ENCODE measurements at places on chromosomes 16 and 17.

DNA sequence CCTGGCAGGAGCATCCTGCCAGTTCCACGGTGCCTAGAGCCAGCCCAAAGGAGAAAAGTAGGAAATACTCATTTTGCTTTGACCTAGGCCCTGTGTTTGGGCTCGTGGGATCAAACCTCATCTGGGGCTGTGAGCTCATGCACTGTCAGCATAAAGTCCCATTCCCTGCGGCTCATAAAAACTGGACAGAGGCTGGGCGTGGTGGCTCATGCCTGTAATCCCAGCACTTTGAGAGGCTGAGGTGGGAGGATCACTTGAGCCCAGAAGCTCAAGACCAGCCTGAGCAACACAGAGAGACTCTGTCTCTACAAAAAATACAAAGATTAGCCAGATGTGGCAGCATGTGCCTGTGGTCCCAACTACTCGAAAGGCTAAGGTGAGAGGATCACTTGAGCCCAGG, 17.9 kb downstream of the ATP6V0D1 start:
- DNase-seq, result no peak

DNA sequence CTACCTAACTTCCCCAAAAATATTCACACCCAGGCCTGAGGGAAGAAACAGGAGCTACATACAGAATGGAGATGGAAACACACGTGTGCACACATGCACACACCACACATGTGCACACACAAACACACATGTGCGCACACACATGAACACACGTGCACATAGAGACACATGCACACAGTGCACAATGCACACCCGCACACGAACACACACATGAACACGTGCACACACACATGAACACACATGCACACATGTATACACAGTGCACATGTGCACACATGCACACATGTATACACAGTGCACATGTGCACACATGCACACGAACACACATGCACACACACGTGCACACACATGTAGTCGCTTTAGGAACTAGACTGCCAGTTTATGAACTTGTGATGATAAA, 18.8 kb downstream of the CA5A start:
- no peak for DNase-seq

DNA sequence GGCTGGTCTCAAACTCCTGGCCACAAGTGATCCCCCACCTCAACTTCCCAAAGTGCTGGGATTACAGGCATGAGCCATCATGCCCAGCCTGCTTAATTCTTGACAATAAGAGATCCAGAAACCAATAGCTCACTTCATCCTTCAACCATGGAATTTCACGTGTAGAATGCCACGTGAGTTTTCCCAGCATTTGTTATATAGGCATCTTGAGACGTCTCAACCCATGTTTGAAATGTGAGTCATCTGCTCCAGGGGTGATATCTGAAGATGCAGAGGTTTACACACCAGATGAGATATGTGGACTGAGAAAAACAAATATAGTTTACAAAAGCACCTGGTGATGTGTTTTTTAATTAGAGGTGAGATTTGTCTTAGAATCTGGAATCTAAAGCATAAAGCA, 7.1 kb downstream of the TEKT3 start:
- DNase-seq, result no peak

- DNase-seq, result no peak
Observed at GRCh38 chr16:87615621-87616041, 13.3 kb downstream of the JPH3 start.

GRCh38 chr17:42039794-42040763, 10.3 kb downstream of the C17orf113 start:
- no peak for DNase-seq

DNA sequence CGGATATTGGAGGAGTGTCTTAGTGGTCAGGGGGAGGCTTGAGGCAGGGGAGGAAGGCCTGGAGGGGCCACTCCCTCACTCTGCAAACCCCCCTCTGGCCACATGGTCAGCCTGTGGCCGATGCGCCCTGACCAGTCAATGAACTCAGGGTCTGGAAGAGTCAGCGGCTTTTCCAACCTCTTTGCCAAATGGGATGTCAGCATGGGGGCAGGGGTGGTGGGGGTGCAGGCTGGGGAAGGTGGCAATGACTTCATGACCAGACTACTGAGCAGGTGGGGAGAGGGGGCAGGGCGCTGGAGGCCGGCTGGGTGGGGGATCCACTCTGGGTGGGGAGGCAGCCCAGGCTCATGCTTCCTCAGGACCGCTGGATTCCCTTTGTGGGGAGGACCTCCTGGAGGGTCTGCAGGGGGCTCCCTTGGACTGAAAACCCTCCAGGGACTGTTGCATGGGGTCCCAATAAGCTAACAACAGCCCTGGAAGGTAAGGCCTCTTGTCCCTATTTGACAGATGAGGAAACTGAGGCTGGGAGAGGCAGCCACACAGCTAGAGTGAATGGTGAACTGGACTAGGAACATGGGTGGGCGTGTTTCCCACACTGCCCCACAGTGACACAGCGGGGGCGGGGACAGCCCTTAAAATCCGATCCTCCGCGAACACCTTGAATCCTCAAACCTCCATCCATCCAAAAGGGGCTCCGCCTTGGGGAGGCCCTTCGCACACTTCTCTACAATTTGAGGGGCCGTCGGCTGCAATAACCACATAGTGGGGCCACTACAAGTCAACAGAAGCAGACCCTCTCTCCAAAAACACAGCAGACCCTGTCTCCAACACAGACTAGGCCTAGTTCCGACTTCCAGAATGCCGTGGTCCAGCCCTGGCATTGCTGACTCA, 81.0 kb upstream of the TOB1 start:
- no peak for DNase-seq

DNA sequence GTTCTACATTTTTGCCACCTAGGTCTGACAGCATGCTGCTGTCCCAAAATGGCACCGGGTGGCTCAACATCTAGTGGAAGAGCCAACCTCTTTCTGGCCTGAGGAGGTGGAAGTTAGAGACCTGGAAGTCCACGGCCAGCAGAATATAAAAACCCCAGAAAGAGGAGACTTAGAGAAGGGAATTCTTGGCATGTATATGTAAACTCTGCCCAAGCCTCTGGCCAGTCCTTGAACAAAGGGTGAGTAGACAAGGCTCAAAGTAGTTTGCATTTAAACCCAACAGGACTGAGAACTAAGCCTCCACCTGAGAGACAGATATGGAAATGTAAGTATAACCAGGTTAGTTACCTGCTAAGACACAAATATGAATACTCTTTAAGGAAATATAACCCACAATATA, 210.3 kb downstream of the GRIN2A start:
- no peak for DNase-seq

GRCh38 chr17:34613064-34614019, 34.0 kb downstream of the TMEM132E start:
- peak; percentile 54 for DNase-seq

GRCh38 chr17:33140413-33141099, 148.9 kb downstream of the SPACA3 start:
- DNase-seq, result no peak

GRCh38 chr16:24139282-24139681, 116.9 kb upstream of the CACNG3 start:
- DNase-seq, result no peak

DNA sequence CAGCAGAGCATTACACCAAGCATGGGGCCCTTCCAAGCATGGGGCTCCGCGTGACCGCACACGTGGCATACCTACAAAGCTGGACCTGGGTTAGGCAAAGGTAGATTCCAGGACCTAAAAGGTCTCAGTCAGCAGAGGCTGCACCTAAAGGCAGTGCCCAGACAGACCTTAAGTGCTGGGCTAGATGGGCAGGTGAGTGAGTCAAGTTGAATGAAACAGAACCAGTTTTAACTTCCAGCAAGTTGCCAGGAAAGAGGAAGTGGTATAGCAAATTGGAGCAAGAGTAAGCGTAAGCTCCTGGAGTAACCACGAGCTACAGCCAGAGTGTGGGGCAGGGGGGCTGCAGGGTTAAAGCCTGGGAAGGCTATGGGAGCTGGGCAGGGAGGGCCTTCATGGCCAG, 49.5 kb downstream of the SRCIN1 start:
- no peak for DNase-seq

- DNase-seq, result no peak
Observed at GRCh38 chr17:6126768-6127167, 56.6 kb downstream of the WSCD1 start.

DNA sequence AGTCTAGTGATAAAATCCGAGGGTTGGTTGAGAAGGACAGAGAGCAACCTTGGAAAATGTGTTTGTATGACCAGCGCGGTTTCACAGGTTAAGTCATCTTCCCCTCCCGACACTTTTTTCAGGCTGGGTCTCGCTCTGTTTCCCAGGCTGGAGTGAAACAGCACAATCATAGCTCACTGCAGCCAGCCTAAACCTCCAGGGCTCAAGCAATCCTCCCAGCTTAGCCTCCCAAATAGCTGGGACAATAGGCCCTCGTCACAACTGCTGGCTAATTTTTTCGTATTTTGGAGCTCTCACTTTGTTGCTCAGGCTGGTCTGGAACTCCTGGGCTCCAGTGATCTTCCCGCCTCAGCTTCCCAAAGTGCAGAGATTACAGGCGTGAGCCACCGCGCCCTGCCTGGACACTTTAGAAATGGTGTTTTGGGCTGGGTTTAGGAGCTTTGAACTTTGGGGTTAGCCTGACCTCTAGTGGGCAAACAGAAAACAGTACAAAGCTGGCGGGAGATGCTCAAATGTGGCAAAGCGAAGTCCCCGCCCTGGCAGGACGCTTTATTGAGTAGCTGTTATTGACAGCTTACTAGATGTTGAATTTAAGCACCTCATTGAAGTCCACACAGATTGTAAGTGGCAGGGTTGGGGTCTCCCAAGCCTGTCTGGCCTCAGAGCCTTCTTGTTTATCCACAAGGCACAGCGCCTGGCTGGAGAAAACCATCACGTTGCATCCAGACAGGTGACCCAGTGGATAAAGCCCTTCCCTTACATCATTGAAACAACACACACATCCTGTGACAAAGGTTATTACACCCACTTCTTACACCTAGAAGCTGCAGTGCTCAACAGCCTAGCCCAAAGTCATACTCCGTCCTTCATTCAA, 34.7 kb upstream of the RBBP6 start:
- DNase-seq, result peak; percentile 2

GRCh38 chr17:37092071-37092470, 143.3 kb downstream of the AATF start:
- no peak for DNase-seq

DNA sequence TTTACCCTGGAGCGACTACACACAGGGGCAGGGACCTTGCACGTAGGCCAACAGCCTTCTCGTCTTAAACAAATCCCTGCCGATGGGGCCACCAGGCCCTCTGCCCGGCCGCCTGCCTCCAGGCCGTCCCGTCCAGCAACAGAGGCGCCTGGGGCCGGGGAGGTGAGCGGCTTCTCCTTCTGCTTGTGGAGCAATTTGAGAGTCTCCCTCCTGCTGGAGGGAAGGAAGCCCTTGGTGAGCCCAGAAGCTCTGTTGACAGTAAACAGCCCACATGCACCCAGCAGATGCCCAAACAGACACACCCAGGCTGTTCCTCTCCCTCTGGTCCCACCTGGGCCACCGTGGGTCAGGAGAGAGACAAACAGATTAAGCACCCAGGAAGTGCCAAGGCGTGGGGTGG, 8.1 kb downstream of the SLC43A2 start:
- no peak for DNase-seq

- DNase-seq, result no peak
Observed at GRCh38 chr17:68343976-68344375, 52.7 kb downstream of the ARSG start.

GRCh38 chr17:4460661-4461060, 26.9 kb downstream of the SPNS3 start:
- no peak for DNase-seq

DNA sequence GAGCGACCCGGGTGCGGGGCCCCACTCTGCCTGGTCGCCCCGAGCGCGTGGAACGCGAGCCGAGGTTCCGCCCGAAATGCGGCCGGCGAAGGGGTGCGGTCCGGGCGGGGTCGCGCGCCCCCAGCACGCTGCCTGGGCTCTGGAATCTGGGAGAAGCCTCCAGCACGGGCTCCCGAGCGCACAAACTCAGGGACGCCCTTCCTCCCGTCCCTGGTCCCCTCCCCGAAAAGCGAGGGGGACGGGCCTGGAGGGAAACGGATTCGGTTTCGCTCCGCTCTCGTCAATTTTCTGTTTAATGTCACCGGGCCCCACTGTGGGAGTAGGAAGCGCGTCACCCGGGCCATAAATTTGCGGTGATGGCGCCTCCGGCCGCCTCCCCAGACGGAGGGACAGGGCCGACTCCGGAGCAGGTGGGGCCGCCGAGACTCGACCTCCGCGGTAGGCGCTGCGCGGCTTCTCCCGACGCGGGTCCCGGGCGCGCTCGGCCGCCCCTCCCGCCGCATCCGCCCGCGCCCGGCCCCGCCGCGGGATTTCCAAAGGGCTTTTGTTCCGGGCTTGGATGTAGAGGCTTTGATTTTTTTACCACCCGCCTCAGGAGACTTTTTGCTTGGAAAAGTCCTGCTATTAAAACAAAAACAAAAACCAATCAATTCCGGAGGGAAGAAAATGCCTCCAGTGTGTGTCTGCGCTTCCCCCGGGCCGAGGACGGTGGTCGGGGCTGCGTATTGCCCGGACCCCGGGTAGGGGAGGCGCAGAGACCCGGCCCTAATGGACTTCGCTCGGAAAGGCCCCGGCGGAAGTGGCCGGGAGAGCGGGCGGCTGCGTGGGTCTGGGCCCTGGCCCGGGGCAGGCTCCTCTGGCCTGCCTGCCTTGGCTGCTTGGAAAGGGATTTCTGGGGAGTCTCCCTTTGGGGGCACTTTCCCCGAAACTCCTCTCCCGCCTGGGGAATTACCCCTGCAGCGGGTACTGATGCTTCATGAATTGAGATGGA, 7.9 kb upstream of the BAHCC1 start:
- DNase-seq, result peak; percentile 44

- DNase-seq, result no peak
Observed at GRCh38 chr16:81530814-81531213, 86.2 kb downstream of the CMIP start.

DNA sequence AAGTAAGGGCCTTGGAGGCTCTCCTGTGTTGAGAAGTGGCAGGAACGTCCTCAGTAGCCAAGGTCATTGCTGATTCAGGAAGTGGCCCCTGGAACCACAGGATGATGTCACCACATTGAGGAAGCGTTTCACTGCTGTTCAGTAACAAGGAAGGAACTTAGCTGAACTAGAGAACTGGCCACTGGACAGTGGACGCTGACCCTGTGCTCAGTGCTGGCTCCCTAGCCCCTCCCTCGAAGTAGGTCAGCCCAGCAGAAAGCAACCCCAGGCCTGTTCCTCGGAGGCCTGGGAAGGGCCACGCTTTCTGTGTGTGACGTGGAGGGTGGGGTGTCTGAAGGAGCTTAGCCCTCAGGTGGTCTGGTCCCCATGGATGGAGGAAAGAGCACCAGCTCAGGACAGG, 58.3 kb downstream of the B9D1 start:
- DNase-seq, result peak; percentile 24

- DNase-seq, result no peak
Observed at GRCh38 chr16:10493276-10493675, 87.1 kb downstream of the EMP2 start.

DNA sequence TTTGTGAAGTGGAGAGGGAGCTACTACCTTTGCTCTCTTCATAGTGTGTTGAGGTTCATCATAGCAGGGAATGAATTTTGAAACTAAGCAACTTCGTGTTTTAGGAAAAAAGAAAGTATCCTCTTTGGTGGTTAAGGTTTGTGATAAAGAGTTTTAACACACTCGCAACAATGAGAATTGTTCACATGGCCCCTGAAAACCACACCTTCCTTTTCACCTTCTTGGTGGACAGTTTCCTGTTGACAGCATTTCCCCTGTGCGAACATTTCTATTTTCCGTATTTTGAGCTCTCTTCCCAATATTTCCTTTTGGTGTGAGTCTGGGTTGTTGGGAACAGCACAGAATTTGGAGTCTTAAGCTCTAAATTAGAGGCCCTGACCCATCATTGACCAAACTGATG, 3.8 kb downstream of the OR4D2 start:
- no peak for DNase-seq
